ENCODE measurements at places on chromosomes 6 and 20.

DNA sequence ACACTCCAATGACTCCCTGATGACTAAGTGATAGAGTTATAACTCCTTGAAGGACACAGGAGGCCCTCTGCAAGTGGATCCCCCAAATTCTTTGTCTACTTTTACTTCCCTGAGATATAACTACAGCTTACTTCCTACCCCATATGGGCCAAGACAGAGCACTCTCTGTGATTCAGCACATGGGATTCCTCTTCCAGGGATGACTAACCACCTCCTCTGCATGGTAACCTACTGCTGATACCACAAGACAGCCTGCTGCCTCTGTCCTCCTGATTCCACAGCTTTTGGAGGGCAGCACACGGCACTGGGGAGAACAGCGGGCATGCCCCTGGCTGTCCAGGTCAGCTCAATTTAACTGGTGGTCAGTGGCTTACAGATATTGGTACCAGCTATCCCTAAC, 675.7 kb upstream of the AGPAT4 start:
- no peak for DNase-seq

GRCh38 chr6:164164876-164165275, 750.4 kb downstream of the QKI start:
- DNase-seq: no peak

DNA sequence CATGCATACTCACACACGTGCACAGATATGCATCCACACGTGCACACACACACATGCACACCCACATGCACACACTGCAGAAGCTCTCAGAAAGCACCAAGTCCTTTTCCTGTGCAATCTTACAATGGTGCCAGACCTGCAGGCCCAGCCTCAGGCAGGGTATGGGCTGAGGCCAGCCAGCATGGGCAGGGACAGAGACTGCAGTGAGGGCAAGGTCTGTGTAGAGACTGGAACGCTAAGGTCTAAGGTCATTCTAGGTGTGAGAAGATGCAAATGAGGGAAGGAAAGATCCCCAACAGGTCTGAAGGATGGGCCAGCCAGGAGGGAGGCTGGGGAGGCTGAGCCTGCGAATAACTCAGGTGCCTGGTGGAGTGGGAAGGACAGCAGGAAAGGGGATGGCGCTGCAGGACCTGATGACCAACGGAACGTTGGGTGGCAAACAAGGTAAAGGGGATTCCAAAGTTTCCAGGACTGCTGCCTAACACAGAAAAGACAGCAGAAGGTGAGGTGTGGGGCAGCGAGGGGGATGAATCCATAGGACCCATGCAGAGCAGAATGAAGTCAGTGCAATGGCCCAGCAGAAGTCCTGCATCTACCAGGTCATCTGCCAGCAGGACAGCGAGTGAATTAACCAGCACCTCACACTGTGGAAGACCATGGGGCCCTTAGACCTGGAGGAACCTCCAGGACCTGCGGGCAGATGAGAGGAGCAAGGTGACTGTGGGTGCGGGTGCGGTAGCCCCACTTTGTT, 67.0 kb downstream of the ABHD12 start:
- no peak for DNase-seq

GRCh38 chr20:9506280-9506821, 8.0 kb upstream of the LAMP5 start:
- DNase-seq: no peak

DNA sequence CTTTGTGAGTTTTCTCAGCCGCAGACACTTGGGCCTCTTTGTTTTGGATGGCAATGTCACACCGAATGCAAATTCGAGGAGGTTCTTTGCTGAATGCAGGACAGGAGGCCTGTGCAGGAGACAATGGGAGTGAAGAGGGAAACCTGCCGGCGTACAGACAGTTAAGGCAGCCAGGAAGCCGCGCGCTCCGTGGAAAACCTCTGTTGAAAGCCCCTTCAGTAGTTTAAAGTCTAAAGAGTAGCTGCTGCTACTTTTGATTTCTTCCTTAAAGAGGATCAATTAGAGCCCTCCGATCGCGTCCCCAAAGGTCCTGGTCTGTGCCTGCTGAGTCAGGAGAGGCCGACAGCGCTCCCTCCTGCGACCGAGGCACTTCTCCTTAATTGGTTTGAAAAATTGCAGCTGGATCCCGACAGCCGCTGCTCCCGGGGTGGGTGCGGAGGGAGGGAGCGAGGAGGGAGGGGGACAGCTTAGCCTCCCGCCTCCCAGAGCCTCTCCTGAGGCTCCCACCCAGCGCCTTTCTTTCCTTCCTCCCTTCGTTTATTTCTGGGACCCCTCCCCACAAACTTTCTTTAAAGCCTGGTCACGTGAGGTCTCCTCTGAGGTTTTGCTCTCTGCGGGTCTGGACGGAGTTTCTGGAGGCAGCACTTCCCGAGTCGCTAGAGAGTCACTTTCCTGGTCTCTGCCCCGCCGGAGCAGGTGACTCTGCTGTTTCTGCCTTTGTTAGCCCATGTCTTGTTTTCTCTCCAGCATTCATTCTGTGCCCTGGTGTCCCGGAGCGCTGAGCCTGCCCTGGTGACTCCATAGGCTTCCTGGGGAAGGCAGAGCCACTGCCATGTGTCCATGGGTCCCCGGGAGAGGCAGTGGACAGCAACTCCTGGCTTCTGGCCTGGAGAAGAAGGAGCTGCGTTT, 22.3 kb upstream of the RPP40 start:
- DNase-seq: no peak

DNA sequence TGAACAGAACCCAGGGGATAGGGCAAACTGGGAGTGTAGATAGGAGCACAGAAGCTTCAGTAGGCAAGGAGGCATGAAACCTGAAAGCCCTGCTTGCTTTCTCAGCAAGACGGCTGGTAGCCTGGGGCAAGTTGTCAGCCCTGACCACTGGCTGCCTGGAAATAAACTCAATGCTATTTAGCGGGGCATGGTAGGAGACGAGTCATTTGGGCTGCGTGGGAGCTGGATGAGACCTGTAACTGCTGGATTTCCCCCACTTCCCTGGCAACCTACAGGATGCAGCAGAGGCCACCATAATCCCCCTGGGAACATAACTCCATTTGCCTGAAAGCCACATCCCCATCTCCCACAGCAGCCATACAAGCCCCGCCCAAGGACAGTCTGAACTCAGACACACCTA, 332.6 kb upstream of the TBX18 start:
- DNase-seq: no peak

DNA sequence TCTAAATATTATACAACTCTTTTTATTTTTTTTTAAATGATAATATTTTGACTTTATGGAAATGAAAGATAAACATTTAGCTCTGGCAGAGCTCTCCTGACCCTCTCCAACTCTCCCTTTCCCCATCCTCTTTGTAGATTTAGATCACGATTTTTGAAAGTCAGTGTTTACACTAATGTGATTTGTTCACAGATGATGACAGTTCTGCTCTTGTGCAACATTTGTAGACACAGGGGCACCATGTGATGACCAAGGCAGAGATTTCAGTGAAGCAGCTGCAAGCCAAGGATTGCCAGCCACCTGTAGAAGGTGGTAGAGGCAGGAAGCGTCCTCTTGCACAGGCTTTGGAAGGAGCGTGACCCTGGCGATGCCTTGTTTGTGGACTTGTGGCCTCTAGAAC, 483.2 kb downstream of the QKI start:
- DNase-seq: no peak

DNA sequence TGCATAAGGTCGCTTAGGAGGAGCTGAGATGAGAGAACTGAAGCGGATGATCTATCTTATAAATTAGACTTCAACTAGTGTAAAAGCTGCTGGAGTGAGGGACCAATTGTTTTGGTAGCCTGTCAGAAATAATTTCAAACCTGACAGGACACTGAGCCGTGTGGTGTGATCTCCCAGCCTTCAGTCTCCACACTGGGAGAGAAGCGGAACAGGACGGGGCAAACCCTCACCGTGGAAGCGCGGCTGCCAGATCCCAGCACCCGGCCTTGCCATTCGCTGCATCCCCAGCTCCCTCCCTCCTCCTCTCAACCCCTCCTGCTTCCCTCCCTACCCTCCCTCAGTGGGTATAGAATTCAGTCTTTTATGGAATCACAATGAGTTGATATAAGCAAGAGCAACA, 900.1 kb upstream of the SLC35B3 start:
- DNase-seq: no peak

- no peak for DNase-seq
These were observed 68.4 kb downstream of the ARID1B start for GRCh38 chr6:156845454-156846155.

- DNase-seq: no peak
These were observed 42.2 kb upstream of the UST start for GRCh38 chr6:148704400-148705246.

GRCh38 chr6:83505356-83505755, 7.0 kb upstream of the PRSS35 start:
- no peak for DNase-seq

- DNase-seq: no peak
These were observed 470.0 kb downstream of the CBLN4 start for GRCh38 chr20:55535366-55535765.

- no peak for DNase-seq
These were observed 22.7 kb upstream of the PRDM1 start for GRCh38 chr6:106063448-106063850.

- DNase-seq: no peak
These were observed 52.0 kb upstream of the BMP2 start for GRCh38 chr20:6715401-6715941.

DNA sequence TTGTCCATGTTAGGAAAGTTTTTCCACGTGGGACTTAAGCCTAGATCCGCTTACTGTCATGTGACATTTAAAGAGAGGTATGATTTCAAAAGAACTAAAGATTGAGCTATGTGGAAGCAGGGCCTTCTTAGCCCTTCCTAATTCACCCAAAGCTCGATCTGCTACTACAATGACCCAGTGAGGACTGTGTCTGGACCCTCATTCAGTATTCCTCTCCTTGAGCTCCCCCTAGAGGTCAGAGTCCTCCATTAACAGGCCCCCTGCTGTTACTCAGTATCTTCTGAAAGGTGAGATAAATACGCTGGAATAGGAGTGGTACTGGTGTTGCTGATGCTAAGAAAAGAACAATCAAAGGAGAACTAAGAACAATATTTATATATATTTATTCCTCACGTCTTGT, 414.0 kb downstream of the GJA1 start:
- DNase-seq: peak; percentile 15

GRCh38 chr6:788058-788457, 95.1 kb upstream of the EXOC2 start:
- DNase-seq: peak; percentile 8

DNA sequence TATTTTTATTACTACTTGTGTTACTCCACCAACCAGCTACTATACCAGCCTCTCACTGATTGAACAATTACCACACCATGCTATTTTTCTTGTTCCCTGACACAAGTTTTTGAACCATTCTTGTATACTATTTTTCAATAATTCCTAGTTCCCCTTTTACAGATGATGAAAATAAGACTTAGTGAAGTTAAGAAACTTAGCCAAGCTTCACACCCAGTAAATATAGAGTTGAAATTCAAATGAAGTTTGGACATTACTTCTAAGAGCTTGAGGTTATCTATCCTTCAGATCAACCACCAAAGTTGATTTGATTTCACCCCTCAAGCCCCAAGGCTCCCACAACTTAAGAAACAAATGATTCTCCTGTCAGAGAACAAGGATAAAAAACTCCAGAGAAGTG, 13.1 kb upstream of the BCAS1 start:
- DNase-seq: no peak

DNA sequence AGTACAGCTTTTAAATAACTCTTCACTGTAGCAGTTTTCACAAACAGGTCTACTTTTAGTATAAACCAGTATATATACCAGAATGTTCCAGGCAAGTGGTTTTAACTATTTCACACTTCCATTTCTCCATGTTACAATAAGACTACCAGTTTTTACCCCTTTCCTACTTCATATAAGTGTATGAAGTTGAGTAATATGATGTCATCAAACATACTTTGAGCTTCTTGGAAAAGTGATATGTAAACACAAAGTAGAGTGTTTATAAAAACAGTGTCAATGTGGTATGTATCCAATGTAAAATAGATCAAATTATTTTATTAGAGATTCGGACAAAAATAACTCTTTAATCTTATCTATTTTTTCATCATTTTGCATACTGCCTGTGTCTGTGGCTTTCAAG, 2.5 kb upstream of the PAQR8 start:
- DNase-seq: no peak

GRCh38 chr6:37555040-37555781, 55.5 kb upstream of the CCDC167 start:
- no peak for DNase-seq

DNA sequence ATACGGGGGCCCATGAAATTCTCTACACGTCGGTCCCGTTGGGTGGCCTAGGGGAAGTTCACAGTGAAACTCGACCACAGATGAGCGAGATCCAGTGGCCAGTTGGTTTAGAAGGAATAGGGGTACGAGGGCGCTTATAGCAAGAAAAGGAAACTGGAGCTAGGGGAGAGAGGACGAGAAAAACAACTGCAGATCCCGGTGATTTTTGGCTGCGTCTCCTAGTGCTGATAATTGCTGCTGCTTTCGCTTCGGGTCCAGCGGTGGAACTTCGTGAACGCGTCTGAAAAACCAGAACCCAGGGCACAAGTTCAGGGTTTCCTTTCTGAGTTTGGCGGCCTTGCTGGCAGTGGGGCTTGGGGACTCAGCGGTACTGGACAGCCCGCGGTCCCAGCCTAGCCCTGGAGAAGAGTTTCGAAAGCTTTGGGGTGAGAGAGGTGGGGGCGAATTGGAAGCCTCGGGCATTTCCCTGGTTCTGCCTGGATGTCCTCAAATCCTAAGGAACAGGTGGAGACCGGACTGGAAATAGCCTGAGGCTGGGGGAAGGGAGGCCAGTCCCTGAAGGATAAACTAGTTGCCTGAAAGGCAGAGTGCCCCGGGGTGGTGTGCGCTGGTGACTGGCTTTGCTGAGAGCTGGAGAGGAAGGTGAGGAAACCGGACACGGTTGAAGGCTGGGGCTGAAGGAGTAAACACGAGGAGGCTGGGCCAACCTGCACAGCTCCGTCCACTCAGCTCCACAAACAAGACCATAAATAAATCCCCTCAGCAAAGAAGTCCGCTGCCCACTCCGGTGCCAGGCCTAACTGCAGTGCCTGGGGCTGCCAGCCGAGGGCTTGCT, 793 bp downstream of the GMPR start:
- DNase-seq: no peak

DNA sequence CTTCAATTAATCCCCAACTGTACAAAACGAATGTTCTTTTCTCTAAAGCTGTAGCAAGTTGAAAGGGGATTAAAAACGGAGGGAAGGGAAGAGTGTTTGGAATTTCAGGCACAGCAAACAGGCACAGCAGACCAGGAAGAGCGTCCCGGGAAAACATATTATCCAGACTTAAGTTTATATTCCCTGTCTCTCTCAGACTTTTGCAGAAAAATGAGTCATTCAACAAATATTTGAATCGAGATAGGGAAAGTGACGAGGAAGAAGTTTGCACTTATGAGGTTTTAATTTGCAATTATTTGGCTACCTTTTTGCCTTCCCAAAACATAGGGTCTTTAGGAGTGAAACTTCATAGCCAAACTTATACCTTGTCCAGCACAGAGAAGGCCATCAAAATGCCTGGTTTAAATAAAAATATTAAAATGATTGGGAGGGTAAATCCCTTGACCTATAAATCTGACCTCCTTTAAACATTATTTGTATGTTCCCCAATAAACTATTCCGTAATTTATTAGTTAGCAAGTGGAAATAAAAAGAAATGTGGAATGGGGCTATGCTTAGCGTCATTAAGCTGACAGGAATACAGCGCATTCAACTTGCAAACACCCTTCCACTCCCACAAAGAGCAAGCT, 16.0 kb downstream of the HFE start:
- no peak for DNase-seq

- no peak for DNase-seq
These were observed 8.3 kb downstream of the LRRN4 start for GRCh38 chr20:6045566-6045965.
